ENCODE measurements at places on chromosomes 4 and X.

- DNase-seq, result no peak
These were observed 36.4 kb upstream of the CT47C1 start for GRCh38 chrX:119036107-119037029.

DNA sequence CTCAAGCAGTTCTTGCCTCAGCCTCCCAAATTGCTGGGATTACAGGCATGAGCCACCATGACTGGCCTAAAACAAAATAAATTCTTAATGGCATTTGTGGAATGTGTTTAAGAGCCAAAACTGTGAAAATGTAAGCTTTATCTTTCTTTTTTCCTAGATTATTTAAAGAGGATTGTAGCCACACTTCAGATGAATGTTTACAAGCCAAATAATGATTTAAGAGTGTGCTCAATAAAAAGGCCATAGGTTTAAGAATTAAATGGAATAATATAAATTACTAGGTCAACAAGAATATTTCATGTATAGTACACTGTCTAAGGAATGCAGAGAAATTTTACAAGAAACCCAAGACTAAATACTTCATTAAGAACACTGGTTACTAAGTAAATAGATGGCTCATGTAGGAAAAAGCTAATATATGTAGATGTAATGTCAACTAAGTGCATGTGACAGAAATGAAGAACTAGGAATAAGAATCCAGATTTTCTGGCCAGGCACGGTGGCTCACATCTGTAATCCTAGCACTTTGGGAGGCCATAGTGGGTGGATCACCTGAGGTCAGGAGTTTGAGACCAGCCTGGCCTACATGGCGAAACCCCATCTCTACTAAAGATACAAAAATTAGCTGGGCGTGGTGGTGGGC lies 21.3 kb upstream of the UGDH start:
- no peak for DNase-seq

- no peak for DNase-seq
These were observed 327.3 kb downstream of the MAPK10 start for GRCh38 chr4:86032476-86033022.

GRCh38 chrX:41087201-41087600 lies 2.0 kb downstream of the USP9X start:
- DNase-seq, result no peak

DNA sequence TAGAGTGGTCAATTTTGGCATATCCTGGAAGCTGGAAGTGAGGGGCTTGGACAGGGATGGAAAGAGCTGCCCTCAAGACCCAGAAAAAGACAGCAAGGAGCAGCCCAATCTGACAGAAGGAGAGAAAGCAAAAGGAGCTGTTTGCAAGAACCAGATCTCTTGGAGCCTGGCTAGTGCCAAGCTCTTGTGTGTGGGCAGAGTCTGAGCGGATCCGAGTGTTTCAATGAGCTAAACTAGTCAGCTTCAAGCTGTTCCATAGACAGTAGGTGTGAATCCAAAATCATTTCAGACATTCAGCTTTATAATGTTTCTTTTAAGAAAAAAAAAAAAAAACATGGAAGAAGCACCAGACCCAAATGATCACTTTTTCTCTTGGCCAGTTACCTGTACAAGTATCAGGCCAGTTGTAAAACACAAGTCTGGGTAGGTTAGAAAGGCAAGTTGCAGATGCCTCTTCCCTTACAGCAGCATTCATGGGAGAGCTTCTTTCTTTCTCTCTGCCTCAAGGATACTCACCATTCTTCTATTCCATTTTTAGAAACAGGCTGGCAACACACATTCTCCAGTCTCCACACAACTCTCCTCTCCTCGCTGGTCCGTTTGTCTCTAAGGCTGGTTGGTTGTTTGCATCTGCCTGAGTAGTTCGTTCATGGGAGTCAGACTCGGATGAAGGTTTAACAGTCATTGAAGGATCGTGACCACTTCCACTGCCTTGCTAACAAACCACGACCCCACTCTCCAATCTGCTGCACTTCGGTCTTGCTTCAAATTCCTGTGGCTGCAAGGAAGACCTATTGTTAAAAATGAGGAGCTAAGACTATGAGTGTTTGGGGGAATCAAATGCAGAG lies 105.2 kb upstream of the GATB start:
- no peak for DNase-seq

DNA sequence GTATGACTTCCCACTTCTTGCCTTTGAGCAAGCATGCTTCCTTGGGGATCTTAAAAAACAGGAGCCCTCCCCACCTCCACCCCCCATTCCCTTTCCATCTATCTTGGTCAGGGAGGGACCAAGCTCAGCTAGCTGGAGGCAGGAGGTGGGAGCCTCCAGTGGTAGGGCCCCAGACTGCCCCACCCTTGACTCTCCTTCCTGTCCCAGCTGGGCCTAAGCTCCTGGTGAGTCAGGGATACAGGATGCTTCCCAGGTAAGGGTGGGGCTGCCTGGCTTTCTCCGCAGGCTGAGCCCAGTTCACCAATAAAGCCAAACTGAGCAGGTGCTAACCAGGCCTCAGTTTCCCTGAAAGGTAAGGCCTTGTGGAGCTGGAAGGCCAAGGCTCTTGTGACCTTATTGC lies 15.2 kb downstream of the EFNB1 start:
- no peak for DNase-seq

DNA sequence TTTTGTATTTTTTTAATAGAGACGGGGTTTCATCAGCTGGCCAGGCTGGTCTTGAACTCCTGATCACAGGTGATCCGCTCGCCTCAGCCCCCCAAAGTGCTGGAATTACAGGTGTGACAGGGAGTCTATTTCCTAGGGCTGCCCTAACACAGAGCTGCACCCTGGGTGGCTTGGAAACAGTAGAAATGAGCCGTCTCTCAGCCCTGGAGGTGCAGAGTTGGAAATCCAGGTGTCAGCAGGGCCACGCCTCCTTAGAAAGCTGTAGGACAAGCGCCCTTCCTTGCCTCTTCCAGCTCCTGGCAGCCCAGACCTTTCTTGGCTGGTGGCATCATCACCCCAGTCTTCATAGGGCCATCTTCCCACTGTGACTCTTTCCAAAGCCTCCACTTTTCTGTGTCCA lies 71.6 kb downstream of the DCTD start:
- DNase-seq, result no peak

DNA sequence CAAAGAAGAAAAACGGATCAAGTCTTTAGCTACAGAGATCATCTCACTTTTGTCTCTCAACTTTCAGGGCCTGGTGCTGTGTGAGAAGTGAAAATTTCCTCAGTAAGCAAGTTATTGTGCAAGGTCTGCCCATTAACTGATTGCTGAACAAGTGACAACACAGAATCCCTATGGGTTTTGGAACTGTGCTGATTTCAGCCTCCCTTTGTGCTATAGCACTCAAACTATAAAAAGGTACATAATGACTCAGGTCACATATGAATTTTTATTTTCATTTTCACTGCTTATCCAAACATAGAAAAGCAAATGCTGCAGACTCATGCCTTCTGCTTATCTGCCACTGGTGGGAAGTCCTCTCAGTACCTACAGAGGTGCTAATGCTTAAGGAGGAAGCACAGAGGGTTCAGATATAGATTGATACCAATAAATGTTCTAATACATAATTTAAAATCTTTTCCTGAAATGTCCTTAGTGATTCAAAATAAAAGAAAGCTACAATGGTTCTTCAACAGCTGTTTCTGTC lies 576.2 kb upstream of the CT83 start:
- DNase-seq, result no peak

GRCh38 chr4:83054928-83055327 lies 19.9 kb downstream of the COPS4 start:
- no peak for DNase-seq

DNA sequence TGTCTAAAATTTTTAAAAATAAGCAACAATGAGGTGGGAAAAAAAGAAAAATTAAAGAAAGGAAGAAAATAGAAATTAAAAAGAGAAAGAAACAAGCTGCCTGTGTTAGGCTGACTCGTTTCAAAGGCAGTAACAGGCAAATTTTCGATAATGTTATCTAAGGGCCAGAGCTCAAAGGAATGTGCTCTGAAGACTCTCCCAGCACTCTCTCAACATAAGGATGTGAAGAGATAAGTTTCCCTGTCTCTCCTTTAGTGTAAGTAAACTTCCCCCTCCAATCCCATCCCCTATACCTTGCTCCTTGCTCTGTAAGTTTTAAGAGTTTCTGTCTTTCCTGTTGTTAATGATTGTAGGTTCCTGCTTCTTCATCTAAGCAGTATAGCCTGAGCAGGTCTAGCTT lies 172.8 kb downstream of the TEX13C start:
- no peak for DNase-seq

- DNase-seq, result no peak
These were observed 1454.1 kb downstream of the PCDH19 start for GRCh38 chrX:98956014-98956413.

DNA sequence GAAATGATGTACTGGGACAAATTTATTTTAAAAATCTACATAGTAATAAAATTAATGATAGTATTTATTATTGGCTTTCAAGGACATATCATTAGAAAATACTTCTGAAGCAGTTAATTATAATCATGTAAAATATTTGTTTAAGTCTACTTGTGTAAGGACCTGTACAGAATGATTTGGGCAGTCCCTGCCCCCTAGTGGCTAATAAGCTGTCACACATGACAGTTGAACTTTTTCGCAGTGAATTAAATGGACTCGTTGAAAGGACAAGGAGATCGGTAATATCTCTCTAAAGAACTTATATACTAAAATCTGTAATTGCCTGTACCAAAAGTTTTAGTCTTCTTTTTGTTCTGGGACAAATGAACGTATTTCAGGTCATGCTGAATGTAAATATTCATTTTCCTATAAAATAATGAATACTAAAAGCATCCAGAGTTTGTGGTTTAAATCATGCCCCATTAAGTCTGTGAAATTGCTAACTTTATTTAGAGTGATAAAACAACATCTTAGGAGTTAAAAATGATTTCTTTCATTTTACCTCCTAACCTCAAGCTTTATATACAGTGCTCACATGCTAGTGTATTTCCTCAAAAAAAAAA lies 13.6 kb downstream of the EXOC1 start:
- no peak for DNase-seq

GRCh38 chrX:72308566-72309296 lies 3.0 kb upstream of the CITED1 start:
- DNase-seq, result no peak

DNA sequence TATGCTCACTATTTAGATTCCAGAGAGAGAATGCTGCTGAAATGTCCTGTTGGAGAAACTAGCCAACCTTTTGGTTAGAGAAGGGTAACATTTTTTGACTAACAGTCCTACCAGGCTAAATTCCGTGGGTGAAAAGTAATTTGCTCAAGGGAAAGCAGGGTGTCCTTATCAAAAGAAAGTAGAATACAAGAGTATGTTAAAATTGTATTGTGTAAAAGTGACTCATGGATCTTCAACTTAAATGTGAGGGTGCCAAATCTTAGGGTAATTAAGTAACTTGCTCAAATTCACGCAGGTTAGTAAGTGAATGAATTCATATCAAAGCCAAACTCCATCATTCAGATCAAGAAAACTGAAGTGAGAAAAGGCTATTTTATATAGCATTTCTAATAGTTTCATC lies 81.7 kb downstream of the PCDH7 start:
- DNase-seq, result no peak

- DNase-seq, result no peak
These were observed 208.5 kb downstream of the PPP4R3C start for GRCh38 chrX:27254656-27255055.

DNA sequence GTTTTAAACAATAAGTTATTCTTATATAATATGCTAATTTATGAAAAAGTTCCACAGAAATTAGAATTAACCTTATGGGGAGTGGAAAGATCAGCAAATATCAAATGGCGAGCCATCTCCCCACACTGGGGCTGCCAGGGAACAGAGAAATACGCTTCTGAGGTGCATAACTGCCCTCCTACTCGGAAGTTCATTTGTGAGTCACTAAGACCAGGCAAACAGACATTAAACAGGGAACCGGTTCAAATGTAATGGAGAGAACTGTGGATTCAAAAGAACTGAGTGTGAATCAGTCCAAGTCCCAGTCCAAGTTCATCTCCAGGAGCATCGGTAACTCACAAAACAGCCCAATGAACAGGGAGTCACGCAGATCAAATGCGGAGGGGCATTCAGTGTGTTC lies 11.4 kb upstream of the S100G start:
- no peak for DNase-seq

- DNase-seq, result no peak
These were observed 13.0 kb upstream of the TMEM156 start for GRCh38 chr4:39044956-39045826.

DNA sequence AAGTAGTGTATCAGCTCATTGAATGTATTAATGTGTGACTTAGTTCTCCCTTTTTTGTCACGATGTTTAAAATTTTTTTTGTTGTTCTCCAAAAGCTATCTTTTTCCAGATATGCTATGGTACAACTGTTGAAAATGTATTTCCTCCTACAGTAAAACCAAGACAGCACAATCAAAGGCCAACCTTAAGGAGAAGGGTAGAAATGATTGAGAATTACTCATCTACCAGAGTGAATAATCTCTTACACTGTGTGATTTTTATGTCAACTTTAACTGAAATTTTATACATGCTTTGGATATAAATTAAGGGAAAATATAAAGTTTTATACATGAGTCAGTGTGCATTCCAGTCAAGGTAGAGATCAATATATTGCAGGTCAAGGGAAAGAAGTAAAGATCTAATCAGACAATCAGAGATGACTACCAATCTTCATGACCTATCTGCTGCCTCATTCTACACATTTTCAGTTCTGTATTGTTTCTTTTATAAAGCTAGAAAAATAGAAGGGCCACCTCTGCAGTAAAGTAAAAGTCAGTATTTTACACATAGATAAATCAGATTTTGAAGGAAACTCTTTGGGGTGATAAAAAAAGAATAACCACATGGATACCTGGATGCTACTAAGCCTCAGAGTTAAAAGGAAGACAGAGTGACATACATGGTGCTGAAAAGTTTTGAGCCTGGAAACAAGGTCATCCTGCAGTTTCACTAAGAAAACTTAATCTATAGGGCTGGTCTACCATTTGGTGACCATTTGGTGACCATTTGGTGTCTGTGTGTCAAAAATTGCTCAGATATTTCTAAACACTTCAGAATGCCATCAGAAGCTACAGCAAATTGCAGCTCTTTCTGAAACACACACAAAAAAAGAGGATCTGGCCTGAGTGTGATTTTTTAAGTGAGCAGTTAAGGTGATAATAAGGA lies 1.6 kb downstream of the FAM13A start:
- DNase-seq, result no peak

DNA sequence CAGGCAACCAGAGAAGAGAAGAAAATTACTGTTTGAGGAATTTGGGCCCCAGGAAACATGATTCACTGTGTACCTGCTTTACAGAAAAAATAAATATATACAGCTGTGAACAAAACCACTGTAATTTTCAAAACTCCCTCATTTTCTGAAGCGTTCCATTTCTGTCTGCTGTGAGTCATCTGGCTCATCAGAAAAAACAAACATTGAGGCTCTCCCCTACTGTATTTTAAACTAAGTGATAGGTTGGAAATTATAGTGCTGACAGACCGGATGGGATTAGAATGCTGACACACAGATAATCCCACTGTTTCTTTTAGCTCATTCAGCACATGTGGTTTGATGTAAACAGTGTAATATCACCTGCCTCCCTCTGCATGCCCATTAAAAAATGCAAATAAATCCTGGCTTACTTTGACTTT lies 847.0 kb downstream of the TRIML1 start:
- DNase-seq, result no peak

- DNase-seq, result no peak
These were observed 62.6 kb downstream of the FRAS1 start for GRCh38 chr4:78119698-78120097.

GRCh38 chr4:168562041-168562571 lies 65.3 kb downstream of the PALLD start:
- no peak for DNase-seq

- DNase-seq, result no peak
These were observed 164.1 kb upstream of the TTC29 start for GRCh38 chr4:147109800-147110199.

- DNase-seq, result no peak
These were observed 70.8 kb downstream of the SMIM20 start for GRCh38 chr4:25984796-25985195.
